ENCODE measurements at places on chromosomes 5 and 9.
A peak's percentile ranks its signal among the peaks of the same experiment; 100 is the strongest.

GRCh38 chr5:150180241-150181026 is 9.4 kb upstream of the SLC6A7 start:
- peak; percentile 89 for DNase-seq

- peak; percentile 92 for DNase-seq
Observed at GRCh38 chr9:89078860-89079259, 87.6 kb downstream of the S1PR3 start.

- no peak for DNase-seq
Observed at GRCh38 chr5:93604644-93605515, 21.9 kb downstream of the NR2F1 start.

GRCh38 chr5:143435210-143435657 is 31.7 kb upstream of the NR3C1 start:
- peak; percentile 37 for DNase-seq

DNA sequence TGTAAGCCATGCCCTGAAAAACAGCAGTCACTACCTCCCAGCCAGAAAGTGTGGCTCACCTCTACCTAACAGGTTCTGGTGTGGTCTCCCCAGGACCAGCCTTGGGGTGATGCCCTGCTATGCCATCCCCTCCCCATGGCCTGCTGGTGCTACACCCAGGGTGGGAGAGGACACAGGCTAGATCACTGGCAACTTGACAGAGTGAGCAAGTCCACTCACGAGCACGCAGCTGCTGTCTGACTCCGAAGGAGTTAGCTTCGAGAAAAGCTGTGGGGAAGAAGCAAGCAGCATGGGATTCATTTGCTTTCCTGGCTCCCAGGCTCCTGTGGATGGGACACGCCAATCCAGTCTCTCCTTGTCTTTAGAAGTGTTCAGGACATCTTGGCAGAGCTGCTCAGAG is 102.2 kb downstream of the COL5A1 start:
- no peak for DNase-seq
